ENCODE measurements at places on chromosomes 3 and 15.
A peak's percentile ranks its signal among the peaks of the same experiment; 100 is the strongest.

DNA sequence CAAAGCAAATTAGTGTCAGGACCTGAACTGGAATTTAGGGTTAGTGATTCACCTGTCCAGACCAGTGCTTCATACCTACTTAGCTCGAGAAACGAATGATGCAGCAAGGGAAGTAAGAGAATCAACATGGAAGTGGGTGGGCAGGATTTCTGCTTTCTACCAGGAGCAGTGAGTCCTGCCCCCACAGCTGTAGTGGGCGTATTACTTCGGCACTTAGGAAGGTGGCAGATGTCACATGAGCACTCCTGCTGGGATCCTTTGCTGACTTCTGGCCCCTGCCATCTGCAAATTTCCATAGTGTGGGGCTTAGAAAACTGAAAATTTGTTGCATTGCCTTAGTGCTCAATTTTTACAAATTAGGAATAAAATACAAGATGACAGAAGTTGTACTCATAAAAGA, 31.2 kb downstream of the RYR3 start:
- DNase-seq, result peak; percentile 19

GRCh38 chr3:46960081-46960701, 16.4 kb downstream of the CCDC12 start:
- DNase-seq, result no peak

- peak; percentile 66 for DNase-seq
Observed at GRCh38 chr3:9749296-9749644, 482 bp upstream of the OGG1 start.

- no peak for DNase-seq
Observed at GRCh38 chr3:11244121-11244677, 28.0 kb upstream of the ATG7 start.

GRCh38 chr3:177589911-177590381, 392.7 kb upstream of the TBL1XR1 start:
- DNase-seq, result no peak

DNA sequence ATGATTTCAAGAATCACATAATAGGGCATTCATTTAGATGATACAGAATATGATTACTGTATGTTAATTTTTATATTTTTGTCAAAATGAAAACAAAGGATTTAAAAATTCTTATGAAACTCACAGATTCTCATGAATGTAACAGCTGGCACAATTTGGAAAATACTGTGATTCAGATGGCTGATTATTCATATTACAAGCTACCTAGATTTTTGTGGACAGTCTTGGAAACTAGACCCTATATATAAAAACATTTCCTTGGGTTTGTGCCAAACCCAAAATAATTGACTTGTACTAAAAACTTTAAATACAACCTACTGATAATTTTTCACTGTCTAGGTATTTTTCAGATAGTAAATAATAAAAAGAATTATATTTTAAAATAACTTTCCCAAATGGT, 26.2 kb downstream of the ZBED2 start:
- no peak for DNase-seq

GRCh38 chr15:40855706-40856234, 11.9 kb downstream of the SPINT1 start:
- DNase-seq, result no peak

- no peak for DNase-seq
Observed at GRCh38 chr15:37061996-37062395, 38.4 kb downstream of the MEIS2 start.

DNA sequence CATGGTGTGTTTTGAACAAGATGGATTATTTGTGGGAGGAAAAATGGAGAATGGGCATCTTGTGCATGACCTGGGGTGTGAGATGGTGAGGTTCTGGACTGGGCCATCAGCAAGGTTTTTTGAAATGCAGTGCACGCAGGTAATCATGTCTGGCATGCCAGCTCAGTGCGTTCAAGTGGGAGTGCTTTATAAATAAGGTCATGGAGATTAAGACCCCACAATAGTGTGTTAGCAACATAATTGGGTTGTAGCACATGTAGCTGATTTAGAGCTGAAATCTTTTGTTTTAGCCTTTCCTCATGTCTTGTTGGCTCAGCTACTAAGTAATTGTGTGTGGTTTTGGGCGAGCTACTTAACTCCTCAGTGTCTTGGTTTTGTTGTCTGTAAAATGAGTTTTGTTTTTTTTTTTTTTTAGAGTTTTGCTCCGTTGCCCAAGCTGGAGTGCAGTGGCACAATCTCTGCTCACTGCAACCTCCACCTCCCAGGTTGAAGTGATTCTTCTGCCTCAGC, 3.9 kb upstream of the CACNA1D start:
- no peak for DNase-seq

DNA sequence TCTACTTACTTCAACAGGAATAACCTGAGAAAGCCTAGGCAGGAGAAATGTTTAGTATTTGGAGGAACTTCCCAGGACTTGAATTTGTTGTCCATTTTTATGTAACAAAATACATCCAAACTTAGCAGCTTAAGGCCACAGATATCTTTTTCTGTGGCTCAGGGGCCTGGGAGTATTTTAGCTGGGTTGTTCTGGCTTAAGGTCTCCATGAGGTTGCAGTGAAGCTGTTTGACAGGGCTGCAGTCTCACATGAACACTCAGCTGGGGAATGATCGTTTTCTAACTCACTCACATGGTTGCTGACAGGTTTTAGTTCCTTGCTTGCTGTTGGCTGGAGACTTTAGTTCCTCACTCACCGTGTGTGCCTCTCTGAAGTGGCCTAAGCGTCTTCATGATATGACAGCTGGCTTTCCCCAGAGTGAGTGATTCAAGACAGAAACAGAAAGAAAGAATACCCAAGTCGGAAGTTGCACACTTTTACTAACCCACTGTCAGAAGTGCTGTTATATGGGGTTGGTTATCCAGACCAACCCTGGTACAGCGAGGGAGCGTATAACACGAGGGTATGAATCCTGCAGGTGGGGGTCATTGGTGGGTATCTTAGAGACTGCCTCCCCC, 229.7 kb upstream of the TBL1XR1 start:
- no peak for DNase-seq

DNA sequence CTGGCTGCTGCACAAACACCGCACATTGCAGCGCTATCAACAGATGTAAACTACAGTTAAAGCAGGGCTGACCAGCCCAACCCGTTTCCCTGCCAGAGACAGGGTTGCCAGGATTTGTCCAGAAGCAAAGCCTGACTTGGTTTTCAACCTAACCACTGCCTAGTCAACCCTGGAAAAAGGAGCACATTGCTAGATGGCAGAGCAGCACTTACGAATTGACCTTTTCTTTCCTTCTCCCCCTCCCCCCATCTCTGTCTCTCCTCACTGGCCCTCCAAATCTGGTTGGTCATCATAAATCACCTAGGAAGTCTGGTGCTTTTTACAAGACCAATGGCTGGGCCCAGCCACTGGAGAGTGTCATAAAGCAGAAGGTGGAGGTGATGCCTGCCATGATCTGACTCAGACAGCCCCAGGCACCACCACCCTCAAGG, 51.3 kb downstream of the ABCC5 start:
- no peak for DNase-seq

DNA sequence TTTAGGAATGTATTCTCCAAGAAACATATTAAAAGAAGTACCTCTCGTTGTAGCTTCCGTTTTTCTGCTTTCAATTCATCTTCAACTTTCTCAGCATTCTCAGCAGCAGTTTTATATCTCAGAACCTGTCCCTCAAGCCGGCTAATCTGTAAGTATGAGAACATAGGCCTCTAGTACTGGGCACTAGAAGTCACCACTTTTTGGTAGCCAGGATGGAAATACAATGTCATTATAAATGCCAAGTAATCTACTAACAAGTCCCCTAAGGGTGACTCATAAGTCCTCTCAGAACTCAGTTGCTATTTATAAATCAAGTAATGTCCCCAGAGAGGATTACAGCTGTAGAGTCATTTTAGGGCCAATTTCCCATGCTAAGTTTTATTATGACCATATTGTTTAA, 61.1 kb downstream of the MLH1 start:
- no peak for DNase-seq

DNA sequence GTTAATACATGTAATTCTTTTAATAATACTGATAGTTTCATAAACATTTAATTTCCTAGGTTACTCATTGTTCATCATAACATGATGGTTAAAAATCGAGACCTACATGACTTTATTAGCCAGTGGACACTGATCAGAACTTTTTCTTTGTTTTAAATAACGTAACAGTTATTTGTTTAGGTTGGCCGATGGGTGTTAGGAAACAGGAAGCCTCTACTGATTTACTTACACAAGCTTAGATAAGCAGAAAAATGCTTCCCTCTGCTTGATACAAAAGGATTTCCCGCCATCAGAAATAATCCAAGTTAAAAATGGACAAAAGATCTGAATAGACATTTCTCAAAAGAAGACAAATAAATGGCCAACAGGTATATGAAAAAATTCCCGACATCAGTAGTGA, 16.6 kb upstream of the APH1B start:
- DNase-seq, result no peak

GRCh38 chr3:93981649-93982048, 1.7 kb downstream of the ARL13B start:
- DNase-seq, result no peak

DNA sequence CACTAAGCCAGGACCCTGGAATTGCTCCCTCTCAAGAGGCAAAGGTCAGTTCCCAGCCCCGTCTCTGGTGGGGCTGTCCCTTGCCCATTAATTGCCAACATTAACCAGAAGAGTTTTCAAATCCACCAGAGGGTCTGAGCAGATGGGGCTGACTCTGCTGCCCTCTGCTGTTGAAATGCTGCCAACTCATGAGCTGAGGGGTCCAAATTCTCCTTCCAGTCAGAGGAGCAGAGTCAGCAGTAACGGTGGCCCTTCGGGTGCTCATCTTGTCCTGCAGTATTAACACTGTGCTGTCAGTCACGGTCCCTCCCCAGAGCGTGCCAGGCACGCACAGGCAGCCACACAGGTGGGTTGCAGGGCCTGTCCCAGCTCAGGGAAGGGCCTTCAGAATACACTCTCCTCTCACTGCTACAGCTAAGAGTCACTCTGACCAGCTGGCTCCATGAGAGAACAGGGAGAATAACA, 10.7 kb upstream of the SPTBN5 start:
- peak; percentile 82 for DNase-seq

DNA sequence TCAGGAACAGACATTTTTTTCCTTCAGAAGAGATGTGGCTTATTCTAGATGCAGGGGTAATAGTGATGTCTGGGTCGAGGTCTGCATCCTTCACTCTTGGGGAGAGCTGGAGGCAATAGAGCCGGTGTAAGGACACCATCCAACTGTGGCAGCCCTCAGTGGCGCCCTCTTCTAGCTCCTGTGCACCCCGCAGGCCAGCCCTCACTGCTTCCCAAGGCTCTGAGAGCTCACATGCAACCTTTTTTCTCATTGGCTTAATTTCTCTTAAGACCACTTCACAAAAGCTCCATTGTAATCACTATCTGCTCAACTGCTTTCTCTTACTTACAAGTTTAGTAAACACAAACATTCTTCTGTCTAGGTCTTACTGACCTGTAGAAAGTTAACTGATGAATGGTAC, 3.9 kb upstream of the VPS8 start:
- peak; percentile 31 for DNase-seq

DNA sequence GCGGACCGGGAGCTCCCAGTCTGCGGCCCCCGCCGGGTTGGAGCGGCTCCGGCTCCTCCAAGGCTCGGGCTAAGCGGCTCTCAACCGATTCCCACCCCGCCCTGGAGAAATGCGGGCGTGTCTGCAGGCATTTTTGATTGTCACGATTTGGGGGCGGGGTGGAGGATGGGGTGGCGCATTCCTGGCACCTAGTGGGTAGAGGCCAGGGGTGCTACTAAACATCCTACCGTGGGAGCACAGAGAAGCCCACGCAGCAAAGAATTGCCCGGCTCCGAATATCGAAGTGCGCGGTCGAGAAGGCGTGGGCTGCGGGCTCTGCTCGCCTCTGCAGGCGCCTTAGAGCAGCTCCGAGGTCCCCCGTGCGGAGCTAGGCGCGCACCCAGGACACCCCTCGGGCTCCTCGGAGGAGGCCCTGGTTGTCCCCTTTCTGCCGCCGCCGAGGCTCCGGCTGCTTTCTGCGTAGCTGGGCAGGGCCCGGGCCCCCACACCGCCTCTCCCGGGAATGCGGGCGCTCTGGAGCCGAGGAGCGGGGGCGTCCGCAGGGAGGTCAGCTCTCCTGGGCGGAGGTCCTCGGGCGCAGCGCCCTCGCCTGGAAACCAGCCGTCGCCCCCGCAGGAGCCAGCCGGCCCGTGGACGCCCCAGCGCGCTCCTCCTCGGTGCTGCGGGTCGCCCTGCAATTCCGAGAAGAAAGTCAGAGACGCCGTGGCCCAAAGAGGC, 16.5 kb upstream of the LAMP3 start:
- peak; percentile 61 for DNase-seq

- DNase-seq, result no peak
Observed at GRCh38 chr15:25784876-25785640, 78.1 kb downstream of the ATP10A start.

Data from glutamatergic neuron (in vitro differentiated cells).